ENCODE measurements at places on chromosomes 7 and 10.

GRCh38 chr10:104253106-104253505, 1.6 kb upstream of the GSTO1 start:
- DNase-seq: no peak

DNA sequence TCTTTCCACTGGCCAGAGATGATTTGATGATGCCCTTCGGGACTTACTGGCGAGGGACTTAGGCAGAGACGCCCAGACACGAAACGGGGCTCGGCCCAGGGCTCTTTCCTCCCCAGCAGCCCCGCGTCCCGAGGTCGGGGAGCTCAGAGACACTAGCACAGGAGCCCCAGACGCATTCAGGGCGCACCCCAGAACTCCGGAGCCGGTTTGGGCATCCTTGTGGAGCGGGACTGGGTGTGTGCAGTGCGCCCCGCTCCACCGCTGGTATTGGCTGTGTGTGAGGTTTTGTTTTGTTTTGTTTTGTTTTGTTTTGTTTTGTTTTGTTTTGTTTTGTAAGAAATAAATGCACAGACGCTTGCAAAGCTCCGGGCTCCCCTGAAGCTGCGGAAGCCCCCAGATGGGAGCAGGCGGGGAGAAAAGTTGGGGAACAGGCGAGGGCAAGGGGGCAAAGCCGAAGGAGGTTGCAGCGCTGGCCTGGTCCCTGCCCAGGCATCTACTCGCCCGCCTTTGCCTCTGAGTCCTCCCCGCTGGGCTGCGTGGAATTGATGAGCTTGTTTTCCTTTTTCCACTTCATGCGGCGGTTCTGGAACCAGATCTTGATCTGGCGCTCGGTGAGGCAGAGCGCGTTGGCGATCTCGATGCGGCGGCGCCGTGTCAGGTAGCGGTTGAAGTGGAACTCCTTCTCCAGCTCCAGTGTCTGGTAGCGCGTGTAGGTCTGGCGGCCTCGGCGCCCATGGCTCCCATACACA, 1.9 kb upstream of the HOXA5 start:
- DNase-seq: no peak

GRCh38 chr7:101410743-101411507, 48.2 kb downstream of the COL26A1 start:
- peak; percentile 78 for DNase-seq

- DNase-seq: no peak
Observed at GRCh38 chr10:118658762-118659161, 63.3 kb upstream of the PRLHR start.

DNA sequence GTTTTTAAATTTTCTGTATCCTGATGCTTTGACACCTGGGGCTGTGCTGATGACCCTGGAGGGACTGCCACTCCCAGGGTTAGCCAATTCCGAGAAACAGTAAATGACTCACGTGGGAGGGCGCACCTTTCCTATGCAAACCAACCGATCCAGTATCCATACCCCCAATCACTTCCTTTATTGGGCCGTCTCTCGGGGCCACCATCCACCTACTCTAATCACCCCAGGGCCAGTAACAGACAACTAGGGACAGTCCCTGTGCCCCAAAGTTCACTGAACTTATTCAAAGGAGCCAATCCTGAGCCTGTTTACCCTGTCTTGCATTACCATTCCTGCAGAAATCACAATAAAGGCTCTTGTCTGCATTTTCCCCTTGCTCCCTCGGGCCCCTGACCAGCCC, 6.6 kb upstream of the LGI1 start:
- DNase-seq: no peak

DNA sequence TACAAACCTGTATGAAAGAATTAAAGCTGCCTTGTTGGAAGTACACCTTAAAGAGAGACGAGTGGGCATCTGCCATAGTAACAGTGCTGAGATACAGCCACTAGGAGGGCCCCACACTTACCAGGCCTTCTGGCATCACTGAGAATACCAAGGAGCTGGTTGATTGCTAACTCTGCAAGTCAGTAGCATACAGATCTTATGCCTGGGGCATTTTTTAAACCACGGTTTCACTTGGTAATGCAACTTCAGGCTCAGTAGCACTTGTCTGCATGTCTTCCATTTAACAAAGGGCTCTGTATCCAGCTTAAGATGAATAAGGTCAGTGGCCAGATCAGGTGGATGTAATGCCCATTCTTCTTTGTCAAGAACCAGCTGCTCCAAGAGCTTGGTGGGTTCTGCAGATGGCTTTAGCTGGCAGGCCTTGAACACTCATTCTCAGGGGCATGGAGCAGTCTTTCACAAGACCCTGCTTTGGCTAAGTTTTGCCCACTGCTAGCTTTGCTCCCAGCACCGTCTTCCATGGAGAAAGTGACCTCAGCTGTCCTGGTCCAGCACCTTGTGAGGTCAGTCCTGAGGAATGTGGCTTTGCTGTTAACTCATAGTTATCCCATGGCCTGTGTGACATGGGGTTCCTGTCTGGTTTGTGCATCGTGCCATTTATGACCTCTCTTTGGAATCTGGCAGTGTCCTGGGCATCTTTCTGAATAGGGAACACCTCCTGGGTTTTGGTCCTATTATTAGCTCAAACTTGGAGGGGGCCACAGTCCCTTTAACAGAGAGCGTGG, 68.1 kb downstream of the BMPER start:
- peak; percentile 73 for DNase-seq

DNA sequence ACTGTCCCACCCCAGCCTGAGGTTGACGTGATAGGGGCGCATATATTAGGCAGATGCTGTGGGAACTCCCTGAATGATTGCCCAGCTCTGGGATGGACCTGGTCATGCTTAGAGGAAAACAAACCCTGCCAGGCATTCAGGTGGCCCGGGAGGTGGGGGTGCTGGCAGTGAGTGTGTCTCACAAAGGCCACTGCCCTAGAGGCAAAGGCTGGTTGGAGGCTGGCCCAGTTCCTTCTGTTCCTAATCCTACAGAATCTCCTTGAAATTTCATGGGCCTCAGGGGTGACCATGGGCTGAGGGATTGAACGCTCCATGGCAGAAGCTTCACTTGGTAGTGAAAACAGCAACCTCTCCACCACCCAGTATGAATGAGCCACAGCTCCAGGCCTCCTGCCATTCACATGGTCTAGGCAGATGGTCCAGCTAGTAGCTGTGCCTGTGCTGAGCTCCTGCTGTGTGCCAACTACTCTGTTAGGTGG, 25.6 kb downstream of the ADRA2A start:
- DNase-seq: no peak

GRCh38 chr10:127276794-127277462, 80.5 kb upstream of the INSYN2A start:
- DNase-seq: no peak

GRCh38 chr10:57303566-57303965, 942.5 kb upstream of the ZWINT start:
- DNase-seq: peak; percentile 25

GRCh38 chr7:135977742-135978066, 545 bp upstream of the MTPN start:
- DNase-seq: no peak

DNA sequence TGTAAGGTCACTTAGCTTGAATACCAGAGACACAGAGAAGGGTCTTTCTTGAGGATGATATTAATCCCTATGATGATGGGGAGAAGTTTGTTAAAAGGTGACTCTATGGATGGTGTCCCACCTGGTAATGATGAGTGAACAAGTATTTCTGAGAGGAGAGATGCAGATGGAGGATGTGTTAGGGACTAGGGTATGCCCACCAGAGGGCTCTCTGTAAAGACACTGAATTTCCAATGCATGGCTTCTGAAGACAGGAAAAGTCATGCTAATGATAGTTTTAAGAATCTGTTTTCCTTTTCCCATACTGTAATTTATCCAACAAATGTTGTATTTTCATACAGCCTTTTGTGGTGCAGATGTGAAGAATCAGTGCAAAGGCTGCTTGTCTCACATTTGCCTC, 1250.9 kb upstream of the CELF2 start:
- DNase-seq: no peak

- peak; percentile 55 for DNase-seq
Observed at GRCh38 chr10:120005207-120006201, 113.0 kb downstream of the SEC23IP start.

DNA sequence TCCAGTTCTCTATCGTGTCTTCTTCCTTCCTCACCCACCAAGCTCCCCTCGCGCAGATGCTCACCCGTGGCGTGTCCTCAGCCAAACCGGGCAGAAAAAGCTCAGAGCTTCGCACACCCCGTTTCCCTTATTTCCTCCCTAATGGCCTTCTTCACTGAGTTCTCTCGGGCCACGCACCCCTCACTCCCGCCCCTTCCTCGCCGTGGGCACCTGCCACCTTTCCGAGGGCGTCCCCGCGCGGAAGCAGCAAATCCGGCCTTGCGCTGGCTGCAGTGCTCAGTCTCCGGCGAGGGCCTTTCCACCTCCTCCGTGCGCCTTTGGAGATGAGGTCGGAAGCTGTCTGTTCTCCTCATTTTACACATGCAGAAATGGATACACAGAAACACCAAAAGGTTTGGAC, 12.4 kb upstream of the CALML3 start:
- no peak for DNase-seq
